ENCODE measurements at places on chromosomes 12 and 14.
A peak's percentile ranks its signal among the peaks of the same experiment; 100 is the strongest.

DNA sequence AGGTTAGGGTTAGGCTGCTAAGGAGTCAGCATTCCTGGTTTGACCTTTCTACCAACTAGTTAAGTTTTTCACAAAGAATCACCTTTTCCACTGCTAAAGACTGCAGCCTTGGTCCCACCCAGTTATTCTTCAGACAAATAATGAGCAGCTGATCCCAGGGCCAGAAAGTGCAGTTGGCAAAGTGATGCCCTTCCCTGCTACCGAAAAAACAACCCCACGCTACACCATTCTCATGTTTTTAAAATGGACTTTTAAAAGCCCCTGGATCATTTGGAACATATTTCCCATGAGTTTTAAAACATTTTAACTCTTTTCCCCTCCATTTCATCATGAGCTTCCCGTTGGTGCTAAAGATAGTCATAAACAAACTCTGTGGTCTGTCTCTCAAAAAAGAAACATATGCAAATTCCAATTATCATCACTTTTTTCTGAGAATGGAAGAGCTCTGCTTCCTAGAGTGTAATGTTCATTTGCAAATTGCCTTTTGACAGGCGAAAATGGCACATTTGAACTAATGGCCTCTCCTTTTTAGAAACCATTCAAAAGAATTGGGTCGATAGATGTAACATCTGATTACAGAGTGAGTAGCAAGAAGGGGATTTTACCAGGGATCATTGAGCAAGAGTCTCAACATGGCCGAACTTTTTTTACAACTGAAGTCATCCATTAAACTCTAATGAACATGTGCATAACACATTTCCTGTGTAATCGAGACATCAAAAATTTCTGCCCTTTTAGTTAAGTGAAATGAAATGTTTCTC, 129.3 kb upstream of the RAP1B start:
- peak; percentile 66 for DNase-seq

- no peak for DNase-seq
These were observed 104.3 kb upstream of the CNTN1 start for GRCh38 chr12:40587970-40588369.

DNA sequence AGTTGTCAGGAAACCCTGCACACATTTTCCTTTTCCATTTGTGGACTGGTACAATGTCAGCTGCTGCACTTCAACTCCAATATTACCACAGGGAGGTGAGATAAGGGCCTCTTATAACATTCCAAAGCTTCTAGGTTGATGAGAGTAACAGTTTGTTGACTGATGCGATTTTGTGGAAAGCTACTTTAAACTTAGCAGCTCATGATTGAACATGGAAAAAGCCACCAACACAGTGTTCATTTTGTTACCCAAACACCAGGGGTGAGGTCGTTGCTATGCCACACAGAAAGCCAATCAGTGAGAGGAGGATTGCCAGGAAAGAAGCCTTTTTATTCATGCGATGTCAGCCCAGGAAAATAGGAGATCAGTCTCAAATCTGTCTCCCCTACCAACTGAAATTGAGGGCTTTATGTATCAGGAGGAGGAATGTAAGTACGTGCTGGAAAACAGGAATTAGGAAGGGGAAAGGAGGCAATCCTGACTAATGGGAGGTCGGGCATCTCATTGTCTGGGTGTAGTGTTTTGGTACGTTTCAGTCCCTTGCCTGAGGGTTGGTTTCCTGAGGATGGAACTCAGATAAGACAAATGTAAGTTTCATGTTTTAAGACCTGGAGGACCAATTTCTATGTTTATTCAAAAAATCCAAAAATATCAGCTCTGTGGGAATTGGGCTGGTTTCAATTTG, 92.7 kb upstream of the PLEKHA5 start:
- no peak for DNase-seq

GRCh38 chr14:73782623-73783022, 68.4 kb upstream of the PNMA1 start:
- DNase-seq: no peak

DNA sequence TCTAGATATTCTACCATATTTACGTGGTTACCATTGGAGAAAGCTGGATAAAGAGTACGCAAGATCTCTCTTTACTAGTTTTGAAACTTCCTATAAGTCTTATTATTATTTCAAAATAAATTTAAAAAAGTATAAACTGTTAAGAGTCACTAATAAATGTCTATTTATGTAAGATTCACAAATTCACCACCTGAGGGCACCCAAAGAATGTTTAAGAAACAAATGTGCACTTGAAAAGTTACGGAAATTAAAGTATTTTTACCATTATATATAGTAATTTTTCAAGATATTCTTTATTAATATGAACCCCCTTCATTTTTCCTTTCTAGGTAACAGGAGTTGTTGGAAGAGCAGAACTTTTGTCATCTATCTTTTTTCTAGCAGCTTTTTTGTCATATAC, 11.9 kb downstream of the TMTC3 start:
- DNase-seq: peak; percentile 62

DNA sequence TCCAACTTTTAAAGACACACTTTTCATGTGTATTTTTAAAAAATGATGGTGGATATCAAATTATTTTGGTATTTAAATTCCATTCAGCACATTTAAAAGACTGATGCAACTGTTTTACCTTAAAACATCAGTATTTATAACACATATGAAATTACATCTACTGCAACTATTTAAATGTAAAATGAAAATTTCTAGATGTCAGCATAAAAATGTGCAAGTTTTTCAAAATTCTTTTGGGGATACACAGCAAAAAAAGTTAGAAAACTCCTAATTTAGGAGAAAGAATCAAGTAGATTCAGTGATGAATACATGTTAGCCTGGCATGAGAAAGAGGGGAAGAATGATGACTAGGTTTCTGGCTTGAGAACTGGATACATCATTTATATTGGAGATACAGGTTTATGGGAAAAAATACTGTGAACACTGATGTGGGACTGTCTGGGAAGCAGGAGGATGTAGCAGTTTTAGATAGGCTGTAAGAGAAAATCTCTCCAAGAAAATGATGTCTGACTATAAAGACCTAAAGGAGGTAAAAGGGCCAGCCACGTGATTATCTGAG, 9.2 kb downstream of the SOS2 start:
- DNase-seq: no peak

DNA sequence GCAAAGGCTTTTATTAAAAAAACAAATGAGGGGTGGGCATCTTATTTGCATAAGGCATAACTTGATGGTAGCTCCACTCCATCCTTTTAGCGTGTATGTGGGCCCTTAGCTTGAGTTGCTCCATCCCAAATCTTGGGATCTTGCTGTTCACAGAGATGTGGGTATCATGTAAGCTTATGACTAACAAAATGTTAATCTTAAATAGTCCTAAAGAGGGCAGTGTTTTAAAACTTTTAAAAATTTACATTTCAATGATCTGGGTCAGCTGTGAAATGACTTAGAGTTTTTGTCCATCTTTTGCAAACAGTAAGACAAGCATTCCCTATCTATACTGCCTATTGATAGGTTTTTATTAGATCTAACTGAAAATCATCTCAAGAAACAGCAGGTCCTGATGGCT, 86.0 kb downstream of the SLCO1A2 start:
- peak; percentile 7 for DNase-seq
